ENCODE measurements at places on chromosomes 6 and 20. TPM values are rescaled to one million over a fixed set of nuclear protein-coding genes. Genes with fewer than 3 reads are reported as not detected.

Gene TCF15
- polyA plus RNA-seq, result 2.7 TPM

DNA sequence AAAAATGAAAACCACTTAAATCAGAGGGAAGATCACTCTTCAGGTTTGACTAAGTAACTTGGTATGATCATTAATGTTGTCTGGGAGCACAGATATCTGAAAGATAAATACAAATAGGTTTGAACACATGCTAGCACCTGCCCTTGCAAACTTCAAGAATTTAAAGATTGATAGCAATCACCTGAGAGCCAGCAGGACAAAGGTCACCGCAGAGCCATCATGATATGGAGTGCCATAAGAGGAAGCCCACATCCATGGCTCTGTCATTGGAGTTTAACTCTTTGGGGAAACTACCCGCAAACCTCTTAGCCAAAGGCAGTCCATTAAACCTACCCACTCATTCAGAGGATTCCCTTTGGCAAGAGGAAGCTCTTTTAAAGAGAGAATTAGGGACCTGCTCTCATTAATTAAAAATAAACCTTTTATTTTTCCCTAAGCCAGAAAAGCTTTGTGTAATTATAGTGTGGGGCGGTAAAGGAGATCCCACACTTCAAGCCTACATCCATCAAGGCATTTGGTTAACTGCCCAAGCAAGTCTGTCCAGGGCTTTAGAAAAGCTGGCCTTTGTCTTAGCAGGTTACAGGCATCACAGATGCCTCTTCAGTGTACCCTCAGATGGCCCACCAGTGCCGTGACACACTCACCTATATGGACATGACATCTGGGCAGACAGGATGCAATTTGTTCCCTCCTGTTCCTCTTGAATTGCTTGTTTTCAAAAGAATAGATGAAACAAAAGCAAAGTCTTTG lies 73.0 kb downstream of the SASH1 start:
- no peaks in the 10 kb centered on the region for H3K36me3 ChIP-seq
- H3K4me1 ChIP-seq, result peaks cover 10% of the 10 kb centered on the region
- H3K4me3 ChIP-seq, result no peak overlapping the region
- H3K27me3 ChIP-seq, result no peaks in the 10 kb centered on the region

Gene PRPH2
- polyA plus RNA-seq, result 0.47 TPM

GRCh38 chr6:132780770-132781371 lies 17.6 kb downstream of the SLC18B1 start:
- no peak overlapping the region for H3K4me3 ChIP-seq
- H3K36me3 ChIP-seq, result peaks cover 12% of the 10 kb centered on the region
- no peak overlapping the region for H3K27ac ChIP-seq
- H3K4me1 ChIP-seq, result no peaks in the 10 kb centered on the region
- DNase-seq, result no peak

DNA sequence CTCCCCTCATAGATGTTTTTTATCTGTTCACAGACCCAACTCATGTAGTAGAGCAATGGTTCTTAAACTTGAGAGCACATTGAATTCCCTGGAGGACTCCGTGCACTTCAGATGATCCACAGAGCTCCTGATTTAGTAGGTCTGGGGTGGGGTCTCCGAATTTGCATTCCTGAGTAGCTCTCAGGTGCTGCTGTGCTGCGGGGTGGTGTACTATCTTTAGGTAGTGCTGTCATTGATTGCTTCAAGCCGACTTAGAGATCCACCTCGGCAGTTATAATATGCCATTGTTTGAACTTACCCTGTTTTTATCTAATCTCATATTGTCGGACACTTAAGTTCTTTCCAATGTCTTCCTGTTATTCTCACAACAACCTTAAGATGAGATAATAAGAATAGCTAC lies 45.0 kb downstream of the BMP2 start:
- no peak overlapping the region for H3K27ac ChIP-seq
- no peaks in the 10 kb centered on the region for H3K4me1 ChIP-seq
- H3K4me3 ChIP-seq, result no peak overlapping the region
- no peaks in the 10 kb centered on the region for H3K36me3 ChIP-seq
- DNase-seq, result no peak

Gene CEP57L1
- polyA plus RNA-seq, result 8.6 TPM

DNA sequence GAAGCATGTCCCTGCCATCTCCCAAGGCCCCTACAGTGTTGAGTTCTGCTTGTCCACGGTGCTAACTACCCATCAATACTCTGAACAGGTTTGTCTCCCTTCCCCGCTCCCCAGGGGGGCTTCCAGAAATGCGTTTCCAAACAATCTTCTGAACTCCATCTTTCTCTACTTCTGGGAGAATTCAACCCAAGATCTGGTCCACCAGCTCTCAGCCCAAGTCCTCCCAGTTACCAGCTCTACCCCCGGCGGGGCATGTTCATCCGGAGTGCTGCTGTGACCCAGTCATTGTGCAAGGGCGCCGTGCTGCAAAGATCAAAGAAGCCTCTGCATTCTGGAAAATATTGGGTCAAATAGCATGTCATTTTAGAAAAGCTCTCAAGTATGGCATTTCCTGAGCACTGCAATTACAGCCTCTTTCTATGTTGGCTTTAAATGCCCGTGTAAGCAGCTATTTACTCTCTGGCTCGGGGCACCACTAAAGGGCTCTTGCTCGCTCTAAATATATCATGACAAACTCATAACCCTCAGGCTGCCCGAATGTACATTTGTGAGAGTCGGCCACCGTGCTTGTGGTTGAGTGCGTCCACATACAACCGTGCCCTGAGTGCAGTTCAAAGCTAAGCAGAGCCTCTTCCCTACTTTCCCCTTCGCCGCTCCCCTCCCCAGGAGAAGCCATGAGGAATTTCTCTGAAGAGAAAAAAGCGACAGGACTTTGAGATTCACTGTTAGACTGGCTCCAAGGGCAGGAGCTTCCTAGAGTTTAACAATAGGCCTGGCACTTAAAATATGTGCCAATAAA lies 71.6 kb downstream of the BANF2 start:
- no peaks in the 10 kb centered on the region for H3K4me1 ChIP-seq
- no peaks in the 10 kb centered on the region for H3K27me3 ChIP-seq
- no peak overlapping the region for H3K27ac ChIP-seq

Gene PRR18
- polyA plus RNA-seq, result not detected

DNA sequence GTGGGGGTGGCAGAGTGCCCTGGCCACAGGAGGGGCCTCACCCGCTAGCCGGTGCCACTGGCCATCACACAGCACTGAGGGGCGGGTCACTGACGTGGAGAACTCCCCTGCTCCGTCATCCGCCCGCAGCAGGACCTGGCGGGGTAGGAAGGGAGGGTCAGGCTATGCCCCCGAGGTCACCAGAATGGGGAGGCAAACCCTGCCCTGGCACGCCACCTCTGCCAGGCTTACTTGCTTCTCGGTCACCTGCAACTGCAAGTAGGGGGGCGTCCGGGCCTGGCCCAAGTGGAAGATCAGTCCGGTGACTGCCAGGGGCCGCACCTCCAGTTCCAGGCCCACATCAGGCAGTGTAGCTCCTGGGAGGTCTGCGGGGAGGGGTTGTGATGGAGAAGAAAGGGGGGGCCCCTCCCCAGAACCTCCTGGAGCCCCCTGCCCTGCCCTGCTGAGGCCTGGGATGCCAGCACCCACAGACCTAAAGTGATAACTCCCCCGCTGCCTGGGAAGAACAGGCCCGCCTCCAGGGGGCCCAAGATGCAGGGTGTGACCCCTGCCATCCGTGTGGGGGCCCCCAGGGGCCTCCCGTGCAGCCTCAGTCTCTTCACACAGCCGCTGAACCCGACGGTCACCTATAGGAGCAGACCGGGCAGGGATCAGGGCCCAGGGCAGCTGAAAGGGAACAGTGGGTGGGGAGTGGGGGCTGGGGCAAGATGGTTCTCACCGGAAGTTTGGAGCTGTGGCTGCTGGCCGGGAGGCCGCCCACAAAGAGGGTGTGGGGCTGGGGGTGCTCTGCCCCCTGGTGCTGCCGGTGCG lies 7.4 kb downstream of the ADRM1 start:
- no peaks in the 10 kb centered on the region for H3K27me3 ChIP-seq
- H3K4me3 ChIP-seq, result no peak overlapping the region
- peak overlapping the region; percentile 34 for H3K27ac ChIP-seq
- peaks cover 10% of the 10 kb centered on the region for H3K4me1 ChIP-seq
- no peak for DNase-seq
- peaks cover 90% of the 10 kb centered on the region for H3K36me3 ChIP-seq

DNA sequence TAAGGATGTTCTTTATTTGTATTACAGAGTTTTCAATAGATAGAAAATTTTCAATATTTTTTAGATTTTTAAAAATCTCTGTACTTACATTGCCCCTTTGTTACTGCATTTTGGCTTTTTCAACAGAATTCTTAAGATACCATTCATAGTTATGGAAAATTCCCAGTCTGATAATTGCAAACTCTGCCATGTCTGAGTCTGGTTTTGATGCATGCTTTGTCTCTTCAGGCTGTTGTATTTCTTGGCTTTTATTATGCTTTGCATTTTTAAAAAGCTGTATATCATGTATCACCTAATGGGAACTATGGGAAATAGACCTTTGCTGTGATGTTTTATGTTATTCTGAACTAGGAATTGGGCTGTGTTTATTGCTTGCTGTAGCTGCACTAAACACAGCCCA lies 898.9 kb upstream of the ADGRB3 start:
- no peak overlapping the region for H3K27ac ChIP-seq
- DNase-seq, result no peak
- no peaks in the 10 kb centered on the region for H3K27me3 ChIP-seq
- no peaks in the 10 kb centered on the region for H3K36me3 ChIP-seq

- H3K4me3 ChIP-seq, result no peak overlapping the region
- H3K27ac ChIP-seq, result no peak overlapping the region
- H3K4me1 ChIP-seq, result no peaks in the 10 kb centered on the region
- no peaks in the 10 kb centered on the region for H3K36me3 ChIP-seq
- no peaks in the 10 kb centered on the region for H3K27me3 ChIP-seq
Observed at GRCh38 chr20:53941680-53942471, 128.5 kb downstream of the BCAS1 start.

GRCh38 chr6:88520445-88520844 lies 354.3 kb upstream of the CNR1 start:
- no peaks in the 10 kb centered on the region for H3K36me3 ChIP-seq
- DNase-seq, result no peak
- no peaks in the 10 kb centered on the region for H3K27me3 ChIP-seq
- H3K4me1 ChIP-seq, result peaks cover 2% of the 10 kb centered on the region
- no peak overlapping the region for H3K4me3 ChIP-seq

All from adrenal gland (tissue), 19 donors.